Caki2 (cell line): ENCODE measurements at places on chromosomes 12 and 14. TPM values are rescaled to one million over a fixed set of nuclear protein-coding genes. Genes with fewer than 3 reads are reported as not detected.
A peak's percentile ranks its signal among the peaks of the same experiment; 100 is the strongest.

GRCh38 chr14:78752518-78753188, 582.5 kb downstream of the NRXN3 start:
- peak; percentile 61 for DNase-seq

DNA sequence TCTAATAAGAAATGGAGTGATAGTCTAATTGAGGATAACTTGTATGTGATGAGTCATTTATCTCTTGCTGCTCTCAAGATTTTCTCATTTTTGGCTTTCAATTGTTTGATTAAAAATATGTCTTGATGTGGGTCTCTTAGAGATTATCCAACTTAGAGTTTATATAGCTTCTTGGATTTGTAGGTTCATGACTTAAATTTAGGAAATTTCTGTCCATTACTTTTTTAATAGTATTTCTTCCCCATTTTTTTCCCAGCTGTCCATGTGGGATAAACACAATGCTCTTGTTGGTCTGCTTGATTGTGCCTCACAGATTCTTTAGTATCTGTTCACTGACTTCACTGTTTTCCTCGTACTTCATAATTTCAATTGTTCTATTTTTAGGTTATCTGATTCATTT, 7.5 kb downstream of the OR6C65 start:
- DNase-seq: no peak

DNA sequence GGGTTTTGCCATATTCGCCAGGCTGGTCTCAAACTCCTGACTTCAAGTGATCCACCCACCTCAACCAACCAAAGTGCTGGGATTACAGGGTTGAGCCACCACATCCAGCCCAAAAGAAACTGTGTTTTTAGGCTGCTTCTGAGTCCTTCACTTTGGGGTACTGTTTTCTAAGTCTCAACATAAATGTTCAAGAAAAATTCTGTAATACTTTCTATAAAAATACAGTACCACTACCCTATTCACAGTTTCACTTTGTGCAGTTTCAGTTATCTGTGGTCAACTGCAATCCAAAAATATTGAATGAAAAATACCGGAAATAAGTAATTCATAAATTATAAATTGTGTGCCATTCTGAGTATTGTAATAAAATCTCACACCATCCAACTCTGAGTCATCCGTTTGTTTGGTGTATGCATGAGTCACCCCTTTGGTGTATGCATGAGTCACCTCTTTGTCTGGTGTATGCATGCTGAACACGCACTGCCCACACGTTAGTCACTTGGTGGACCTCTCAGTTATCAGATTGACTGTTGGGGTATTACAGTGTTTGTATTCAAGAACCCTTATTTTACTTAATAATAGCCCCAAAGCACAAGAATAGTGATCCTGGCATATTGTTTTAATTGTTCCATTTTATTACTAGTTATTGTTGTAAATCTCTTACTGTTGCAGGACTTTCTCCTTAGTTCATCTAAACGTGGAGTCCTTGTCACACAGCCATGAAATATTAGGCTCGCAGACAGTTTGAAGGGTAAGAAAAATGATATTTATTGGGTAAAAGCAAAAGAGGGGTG, 190.2 kb downstream of the FSCB start:
- DNase-seq: peak; percentile 73

GRCh38 chr14:97149775-97150174, 352.6 kb downstream of the VRK1 start:
- no peak for DNase-seq

DNA sequence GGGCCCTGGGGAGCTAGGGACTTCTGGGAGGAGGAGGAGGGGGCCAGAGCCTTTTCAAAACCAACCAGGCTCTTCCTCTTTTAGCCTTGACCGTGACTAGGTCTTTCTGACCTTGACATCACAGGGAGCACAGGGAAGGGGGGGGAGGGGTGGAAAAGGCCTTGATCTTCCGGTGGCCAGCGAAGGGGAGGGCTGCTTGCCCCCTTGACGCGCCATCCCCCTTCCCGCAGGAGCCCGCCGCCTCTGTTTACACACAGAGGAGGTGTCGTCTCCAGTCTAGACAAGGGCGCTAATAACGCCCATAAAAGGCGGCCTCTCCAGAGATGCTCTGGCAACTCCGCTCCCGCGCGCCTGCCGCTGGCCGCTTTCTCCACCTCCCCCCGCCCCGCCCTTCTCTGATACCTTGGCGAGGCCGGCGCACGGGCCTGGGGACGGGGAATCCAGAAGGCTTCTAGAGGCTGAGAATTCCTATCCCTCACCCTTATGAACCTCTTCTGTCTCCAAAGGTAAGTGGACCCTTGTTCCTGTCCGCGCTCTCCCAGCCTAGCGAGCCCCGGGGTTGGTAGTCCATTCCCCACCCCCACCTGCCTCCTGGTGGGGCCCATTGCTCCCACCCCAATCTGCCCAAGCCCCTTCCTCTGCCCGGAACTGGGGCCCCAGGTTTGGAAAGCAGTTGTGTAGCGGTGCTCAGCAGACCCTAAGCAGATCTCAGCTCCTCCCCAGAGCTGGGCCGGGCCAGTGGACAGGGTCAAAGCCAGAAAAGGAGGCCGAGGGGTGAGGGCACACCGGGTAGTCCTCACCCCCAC, 4.9 kb upstream of the HOXC12 start:
- DNase-seq: no peak

- peak; percentile 61 for DNase-seq
Measured at GRCh38 chr12:98635657-98636323, 8.8 kb downstream of the IKBIP start.

- DNase-seq: no peak
Measured at GRCh38 chr12:123931686-123932321, 40.8 kb downstream of the CCDC92 start.

DNA sequence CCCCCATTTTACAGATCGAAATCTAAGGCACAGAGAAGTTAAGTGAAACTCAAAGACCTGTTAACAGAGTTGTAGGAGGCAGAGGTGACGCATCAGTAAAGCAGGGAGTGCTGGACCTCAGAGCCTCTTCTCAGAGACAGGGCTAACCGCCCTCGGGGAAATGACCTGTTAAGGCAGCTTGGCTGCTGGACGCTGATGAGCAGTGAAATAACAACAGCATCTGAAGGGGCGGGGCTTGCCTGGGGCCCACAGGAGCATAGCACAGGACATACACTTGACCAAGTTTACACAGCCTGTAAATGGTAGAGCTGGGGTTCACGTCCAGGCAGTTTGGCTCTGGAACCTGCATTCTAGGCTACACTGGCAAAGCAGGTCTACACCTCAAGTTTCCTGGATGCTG, 39.3 kb downstream of the LRTM2 start:
- DNase-seq: no peak

DNA sequence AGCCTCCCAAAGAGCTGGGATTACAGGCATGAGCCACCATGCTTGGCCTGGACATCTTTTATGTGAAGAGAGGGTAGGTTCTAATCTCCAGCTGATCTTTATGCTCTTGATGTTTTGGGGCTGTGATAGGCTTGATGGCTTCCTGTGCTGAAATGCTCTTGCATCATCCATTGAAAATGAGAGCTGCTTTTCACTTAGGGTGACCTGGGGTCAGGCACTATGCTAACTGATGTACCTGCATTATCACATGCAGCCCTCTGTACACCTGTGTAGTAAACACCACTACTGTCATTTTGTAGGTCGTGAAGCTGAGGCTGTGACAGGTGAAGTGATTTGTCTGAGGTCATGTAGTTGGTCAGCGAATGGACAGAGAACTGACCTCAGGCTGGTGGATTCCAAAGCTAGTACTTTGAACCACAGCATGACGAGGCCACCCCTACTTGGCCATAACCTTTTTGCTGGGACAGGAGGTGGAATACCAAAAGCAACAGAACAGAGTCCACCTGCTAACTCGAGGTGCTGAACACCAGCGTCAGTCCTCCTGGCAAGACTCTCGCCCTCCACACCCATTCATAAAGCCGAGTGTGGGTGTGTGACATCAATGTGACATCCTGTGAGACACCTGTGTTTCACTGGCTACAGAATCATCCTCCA, 69.1 kb downstream of the C12orf75 start:
- DNase-seq: no peak

GRCh38 chr12:100801320-100801719, 6.7 kb downstream of the ANO4 start:
- DNase-seq: no peak

- peak; percentile 98 for DNase-seq
Measured at GRCh38 chr14:52076334-52076733, 7.5 kb upstream of the NID2 start.

DNA sequence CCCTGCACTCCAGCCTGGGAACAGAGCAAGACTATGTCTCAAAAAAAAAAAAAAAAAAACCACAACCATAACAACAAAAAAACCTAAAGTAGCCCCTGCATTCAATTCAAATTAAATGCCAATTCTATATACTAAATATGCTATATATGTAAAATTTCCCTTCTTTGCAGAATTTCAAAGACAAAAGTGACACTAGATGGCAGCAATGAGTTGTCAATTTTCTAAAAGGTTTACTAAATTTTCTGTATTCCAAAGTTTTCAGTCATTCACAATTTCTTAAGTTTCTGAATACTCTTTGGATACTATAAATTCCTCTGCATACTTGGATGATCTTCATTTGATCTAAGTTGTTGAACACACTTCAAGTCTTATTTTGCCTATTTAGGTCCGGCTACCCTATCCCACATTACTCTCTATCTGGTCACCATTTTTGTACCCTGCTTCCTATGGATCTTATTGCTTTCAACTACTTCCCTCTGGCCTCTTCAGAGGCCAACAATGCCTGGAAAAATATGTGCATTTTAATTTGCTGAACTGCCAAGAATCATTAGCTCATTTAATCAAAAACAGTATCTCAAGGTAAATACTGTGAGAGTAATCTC, 27.9 kb downstream of the HNRNPC start:
- no peak for DNase-seq

DNA sequence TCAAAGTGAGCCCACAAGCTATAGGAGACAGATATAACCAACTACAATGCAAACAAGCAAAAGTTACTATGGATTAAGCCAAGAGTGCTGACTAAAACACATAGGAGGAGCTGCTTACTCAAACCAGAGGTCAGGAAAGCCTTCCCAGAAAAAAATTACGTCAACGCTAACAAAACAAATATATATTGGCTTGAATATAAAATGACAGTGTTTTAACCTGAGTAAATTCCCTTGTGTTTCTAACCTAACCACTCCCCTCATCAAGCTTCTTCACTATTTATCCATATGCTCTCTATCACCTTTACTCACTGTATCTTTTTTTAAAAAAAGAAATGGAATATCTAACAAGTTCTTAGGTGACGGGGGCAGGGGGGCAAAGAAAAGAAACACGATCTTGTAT, 115.9 kb downstream of the MED13L start:
- DNase-seq: no peak

GRCh38 chr14:102870246-102870645, 52.2 kb upstream of the AMN start:
- no peak for DNase-seq

GRCh38 chr12:47850153-47851084, 30.7 kb upstream of the HDAC7 start:
- DNase-seq: no peak

GRCh38 chr12:123449856-123450255, 8.1 kb upstream of the SNRNP35 start:
- DNase-seq: no peak

- DNase-seq: no peak
Measured at GRCh38 chr12:115847398-115847797, 430.1 kb downstream of the MED13L start.

- no peak for DNase-seq
Measured at GRCh38 chr12:52691841-52692150, 11.5 kb downstream of the KRT77 start.

GRCh38 chr12:87815771-87816585, 213.2 kb downstream of the C12orf50 start:
- no peak for DNase-seq

- DNase-seq: peak; percentile 33
Measured at GRCh38 chr12:90978117-90978770, 23.3 kb upstream of the CCER1 start.

DNA sequence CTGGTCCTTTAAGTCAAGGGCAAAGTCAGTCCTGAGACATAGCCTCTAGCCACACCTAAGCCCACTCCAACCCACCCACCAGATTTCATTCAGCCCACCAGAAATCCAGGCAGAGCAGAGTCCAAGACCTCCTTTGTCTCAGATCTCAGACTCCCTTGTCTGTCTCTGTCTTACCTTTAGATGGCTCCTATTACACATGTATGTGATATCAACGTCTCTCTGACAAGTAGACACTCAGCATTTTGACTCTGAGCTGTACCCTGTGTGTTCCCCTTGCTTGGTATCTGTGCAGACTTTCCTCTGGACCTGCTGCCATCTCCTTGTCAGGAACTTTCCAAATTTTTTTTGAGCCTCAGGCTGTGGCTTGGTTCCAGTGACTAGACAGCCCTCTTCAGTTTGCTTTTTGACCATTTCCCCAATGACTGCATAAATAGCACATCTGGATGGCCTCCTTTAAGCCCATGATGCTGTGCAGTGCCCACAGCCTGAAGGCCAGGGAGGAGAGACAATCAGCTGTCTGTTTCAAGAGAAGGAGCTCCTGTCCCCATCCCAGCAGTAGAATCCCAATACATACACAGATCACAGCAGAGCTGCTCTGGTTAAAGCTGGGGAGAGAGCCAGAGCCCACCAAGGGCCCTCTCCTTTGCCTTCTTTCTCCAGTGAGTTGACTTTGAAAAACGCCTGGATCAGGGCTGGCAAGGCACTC, 7.0 kb downstream of the POU6F1 start:
- DNase-seq: no peak

DNA sequence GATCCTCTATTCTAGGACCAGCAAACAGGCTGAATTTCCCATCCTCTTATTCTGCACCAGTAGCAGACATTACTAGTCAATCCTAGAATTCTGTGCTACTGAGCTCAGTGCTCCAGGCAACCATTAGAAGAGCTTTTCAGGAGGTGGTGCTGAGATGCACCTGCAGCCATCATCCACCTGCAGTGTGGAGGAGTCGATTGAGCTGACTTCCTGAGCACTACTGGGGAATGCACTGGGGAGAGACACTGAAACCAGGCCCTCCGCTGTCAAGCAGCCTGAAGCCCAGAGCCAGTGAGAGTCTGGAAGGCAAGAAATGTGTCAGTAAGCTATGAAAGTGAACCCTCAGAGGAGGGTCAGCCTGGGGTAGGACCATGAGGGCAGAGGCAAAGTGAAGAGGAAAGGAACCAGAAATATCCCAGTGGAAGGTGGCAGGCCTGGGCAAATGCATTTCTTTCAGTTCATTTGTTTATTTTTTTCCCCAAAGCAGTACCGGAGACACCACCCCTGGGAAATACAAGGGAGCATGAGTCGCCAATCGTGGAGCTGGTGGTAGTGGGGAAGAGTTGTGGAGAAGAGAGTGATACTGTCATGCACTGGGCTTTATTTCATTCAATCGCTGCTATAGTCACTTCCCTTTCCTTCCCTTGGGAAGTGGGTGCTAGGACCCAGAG, 23.0 kb upstream of the SERPINA4 start:
- DNase-seq: no peak

GRCh38 chr14:78508023-78508422, 337.9 kb downstream of the NRXN3 start:
- no peak for DNase-seq

GRCh38 chr14:21860172-21860571, 186.6 kb upstream of the OR4E1 start:
- DNase-seq: no peak

GNB3 gene
- total RNA-seq: 0.14 and 0.46 TPM in 2 replicates

ETFBKMT gene
- total RNA-seq: 0.81 TPM in 1 of 2 replicates, not detected in the other

BMAL2 gene
- total RNA-seq: 19.6 and 23.5 TPM in 2 replicates

CLEC4C gene
- total RNA-seq: not detected in 2 replicates

KICS2 gene
- total RNA-seq: 5.2 and 7.2 TPM in 2 replicates

AQP6 gene
- total RNA-seq: not detected in 2 replicates

GPR135 gene
- total RNA-seq: 0.71 TPM in 1 of 2 replicates, not detected in the other

C12orf42 gene
- not detected in 2 replicates for total RNA-seq

TRHDE gene
- 26.0 and 36.2 TPM in 2 replicates for total RNA-seq

P2RX2 gene
- total RNA-seq: not detected in 2 replicates

KCNA5 gene
- total RNA-seq: not detected in 2 replicates
